ENCODE measurements at places on chromosomes 3 and 15.

- no peak for DNase-seq
These were observed 345.4 kb downstream of the LRTM1 start for GRCh38 chr3:54582424-54582823.

GRCh38 chr3:126033765-126034164 lies 50.2 kb downstream of the SLC41A3 start:
- DNase-seq = no peak

DNA sequence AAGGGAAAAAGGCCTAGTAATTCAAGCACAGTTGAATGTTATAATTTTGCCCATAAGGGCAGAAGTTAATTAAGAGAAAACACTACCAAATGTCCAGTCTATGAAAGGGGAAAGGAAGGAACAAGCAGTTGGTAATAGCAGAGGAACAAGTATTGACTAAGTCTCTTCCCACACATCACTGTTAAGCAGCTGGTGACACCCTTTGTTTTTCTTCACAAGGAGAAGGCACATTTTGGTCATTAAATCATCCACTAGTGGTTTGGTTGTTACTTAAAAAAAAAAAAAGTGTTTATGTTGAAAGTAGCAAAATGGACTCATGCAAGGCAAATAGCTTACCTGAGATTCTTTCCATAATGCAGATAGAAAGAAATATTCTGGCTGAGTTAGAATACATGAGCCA lies 321.4 kb upstream of the NECTIN3 start:
- DNase-seq = no peak

- no peak for DNase-seq
These were observed 19.6 kb downstream of the NSUN3 start for GRCh38 chr3:94082391-94082937.

DNA sequence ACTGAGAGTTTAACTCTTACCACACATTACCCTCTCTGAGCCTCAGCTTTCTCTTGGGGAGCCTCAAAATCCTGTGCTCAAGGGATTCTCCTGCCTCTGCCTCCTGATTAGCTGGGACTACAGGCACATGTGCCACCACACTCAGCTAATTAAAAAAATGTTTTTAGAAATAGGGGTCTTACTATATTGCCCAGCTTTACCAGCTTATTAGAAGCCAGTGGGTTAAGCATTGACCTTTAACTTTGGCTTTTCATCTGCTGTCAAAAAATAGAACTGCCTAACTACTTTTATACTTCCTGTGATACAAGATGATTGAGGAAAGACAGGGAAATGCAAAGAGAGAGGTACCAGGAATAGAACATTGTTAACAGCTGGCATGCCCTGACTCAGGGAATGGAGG lies 27.3 kb downstream of the MYO1E start:
- no peak for DNase-seq

- DNase-seq = no peak
These were observed 5.4 kb downstream of the PGPEP1L start for GRCh38 chr15:99002226-99002625.

DNA sequence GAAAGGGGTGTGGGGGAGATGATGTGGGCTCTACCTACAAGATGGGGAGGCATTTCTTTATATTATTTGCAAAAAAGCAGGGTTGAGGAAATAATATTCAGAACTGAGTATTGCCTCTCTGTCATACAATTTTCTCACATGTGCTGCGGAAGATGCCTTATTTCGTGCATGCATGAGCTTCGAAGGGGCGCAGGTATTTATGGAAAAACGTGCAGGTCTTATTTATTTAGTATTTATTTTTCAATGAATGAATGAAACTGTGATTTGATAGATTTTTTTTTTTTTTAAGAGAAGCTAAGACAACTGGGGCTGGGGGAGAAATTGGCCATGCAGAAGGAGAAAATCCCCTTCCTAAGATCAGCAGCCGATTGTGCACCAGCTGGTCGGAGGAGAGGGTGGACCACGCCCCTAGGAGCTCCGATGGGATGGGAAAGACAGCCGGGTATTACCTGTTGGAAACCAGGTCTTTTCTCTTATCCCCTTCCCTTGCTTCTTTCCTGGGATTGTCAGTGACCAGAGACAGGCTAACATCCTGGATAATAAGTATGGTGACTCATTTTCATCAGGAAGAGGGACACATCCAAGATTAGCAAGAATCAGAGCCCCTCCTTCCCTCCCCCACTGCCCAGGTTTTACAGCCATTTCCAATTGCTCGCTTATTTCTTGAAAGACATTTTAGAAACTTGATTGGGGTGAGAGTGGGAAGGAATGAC lies 875 bp downstream of the GAP43 start:
- DNase-seq = no peak

GRCh38 chr3:56919797-56920195 lies 118.0 kb upstream of the ARHGEF3 start:
- DNase-seq = no peak

Measured in activated naive CD4-positive, alpha-beta T cell treated with anti-CD3 and anti-CD28 coated beads for 36 hours (primary cell).